ENCODE measurements at places on chromosomes 1 and 21.

DNA sequence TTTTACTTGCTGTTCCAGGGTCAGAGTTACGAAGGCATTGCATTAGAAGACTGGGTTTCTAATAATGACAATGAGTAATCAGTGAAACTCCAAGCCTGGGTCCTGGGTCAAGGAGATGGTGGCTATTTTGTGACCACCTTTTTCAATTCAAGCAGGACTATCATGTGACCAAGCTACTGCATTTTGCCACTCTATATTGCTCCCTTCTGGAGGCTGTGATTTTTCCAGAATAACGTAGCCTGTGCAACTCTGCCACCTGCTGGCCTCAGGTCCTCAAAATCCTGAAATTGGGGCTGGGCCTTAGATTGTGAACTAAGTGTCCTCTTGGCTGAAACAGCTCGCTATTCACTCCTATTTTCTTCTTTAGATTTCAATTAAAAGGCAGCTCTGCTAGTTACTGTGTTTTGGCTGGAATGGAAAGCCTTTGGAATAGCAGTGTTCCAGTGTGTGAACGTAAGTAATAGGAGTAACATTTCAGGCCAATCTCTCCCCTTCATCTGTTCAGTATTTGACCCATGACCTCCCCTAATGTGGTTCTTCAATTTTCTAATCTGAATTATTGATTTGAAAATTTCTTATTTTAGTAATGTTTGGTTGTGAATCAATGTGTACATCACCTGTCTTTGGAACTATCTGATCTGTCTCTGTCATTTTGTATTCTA lies 52.9 kb upstream of the CD46 start:
- DNase-seq: peak; percentile 38

- peak; percentile 66 for DNase-seq
Measured at GRCh38 chr1:67850611-67851075, 17.4 kb upstream of the GNG12 start.

DNA sequence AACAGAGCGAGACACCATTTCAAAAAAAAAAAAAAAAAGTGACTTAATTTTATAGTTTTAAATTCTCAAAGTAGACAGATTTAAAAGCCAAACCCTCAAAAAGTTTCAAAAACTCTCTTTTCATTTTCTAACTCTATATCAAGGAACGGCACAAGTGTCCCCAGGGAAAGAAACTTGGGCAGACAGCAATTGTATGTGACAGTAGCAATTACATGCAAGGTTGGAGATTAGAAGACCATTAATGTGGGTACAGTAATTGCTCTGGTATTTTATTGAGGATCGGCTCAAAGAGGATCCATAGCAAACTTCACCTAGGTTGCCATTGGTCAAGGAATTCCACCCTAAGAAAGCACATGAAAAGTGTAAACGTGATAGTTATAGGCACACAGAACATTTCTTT lies 46.2 kb downstream of the ACBD6 start:
- no peak for DNase-seq

DNA sequence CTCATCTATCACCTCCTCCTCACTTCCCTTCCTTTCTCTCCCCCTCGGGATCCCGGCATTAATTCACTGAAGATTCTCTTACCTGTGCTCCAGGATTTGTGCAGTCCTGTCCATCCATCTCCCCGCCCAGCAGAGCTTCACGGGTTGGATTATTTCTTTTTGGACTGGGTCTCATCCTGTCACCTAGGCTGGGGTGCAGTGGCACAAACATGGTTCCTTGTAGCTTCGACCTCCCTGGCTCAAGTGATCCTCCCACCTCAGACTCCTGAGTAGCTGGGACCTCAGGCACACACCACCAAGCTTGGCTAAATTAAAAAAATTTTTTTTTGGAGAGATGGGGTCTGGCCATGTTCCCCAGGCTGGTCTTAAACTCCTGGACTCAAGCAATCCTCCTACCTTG lies 12.3 kb upstream of the CSF3R start:
- DNase-seq: no peak

- DNase-seq: no peak
Measured at GRCh38 chr1:154960446-154961136, 991 bp downstream of the PYGO2 start.

DNA sequence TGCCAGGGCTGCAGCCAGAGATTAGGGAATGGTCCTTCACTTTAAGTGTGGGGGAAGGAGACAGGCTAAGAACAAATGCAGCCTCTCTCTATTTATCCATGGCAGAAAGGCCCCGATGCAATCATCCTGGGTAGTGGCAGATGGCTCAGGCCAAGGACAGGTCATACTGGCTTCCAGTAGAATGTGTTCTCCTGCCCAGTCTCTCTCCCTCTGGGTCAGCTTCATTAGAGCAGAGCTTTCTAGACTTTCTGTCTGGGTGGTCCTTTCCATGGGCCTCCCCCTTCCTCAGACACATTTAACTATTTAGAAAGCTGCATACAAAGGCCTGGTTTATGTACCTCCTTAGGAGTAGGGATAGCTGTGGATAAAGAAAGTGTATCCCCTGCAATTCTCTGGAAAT lies 4.8 kb upstream of the PTCH2 start:
- DNase-seq: no peak

DNA sequence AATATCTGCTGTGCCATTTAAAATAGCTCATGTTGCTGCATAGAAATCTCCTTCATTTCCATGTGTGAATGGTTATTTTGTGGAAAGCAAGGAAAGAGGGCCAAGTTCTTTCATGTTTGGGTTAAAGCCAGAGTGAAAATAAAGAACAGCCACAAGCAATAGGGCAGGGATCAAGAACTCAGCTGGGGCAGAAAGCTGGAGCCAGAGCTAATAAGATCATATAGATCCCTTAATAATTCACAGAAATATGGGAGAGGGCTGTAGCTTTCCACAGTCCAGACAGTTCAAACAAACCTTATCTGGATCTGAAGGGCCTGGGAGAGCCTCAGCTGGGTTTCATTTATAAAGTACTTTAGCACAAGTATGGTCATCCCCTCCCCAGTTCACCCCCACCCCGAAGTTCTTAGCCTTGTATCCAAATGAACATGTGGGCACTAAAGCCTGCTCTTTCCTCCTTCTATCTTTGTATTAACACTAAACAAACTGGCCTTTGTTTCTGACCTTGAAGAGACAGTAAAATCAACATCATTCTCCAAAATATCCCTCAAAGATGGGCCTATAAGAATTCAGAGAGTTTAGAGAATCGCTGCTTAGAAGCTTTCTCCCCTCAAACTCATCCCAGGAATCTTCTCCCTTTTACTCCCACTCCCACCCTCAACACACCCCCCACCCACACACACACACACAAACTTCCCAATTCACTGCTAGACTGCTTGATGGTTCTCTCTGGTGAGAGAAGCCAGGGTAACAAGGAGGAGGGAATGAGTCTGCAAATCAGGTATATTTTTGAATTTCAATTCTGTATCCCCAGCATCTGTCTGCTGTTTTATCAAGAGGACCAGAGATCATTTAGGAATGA lies 41.7 kb downstream of the UTP25 start:
- peak; percentile 35 for DNase-seq

DNA sequence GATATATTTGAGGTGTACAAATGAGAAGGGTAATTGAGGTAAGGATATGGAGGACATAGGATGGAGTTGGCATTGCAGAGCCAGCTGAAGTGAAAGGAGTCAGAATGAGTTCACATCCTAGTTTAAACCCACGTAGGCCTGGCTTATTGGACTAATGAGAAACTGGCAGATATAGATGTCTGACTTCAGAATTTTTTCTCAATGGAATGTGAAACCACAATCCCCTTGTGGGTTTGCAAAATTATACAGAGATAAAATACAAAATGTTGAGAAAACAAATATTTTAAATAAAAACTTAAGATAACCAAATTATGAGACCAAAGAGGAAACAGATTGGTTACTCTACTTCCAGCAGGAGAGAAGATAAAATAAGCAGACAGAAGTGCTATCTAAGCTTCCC lies 277.4 kb upstream of the LRRC7 start:
- DNase-seq: no peak

GRCh38 chr1:2231532-2232254 lies 3.6 kb downstream of the SKI start:
- peak; percentile 91 for DNase-seq

DNA sequence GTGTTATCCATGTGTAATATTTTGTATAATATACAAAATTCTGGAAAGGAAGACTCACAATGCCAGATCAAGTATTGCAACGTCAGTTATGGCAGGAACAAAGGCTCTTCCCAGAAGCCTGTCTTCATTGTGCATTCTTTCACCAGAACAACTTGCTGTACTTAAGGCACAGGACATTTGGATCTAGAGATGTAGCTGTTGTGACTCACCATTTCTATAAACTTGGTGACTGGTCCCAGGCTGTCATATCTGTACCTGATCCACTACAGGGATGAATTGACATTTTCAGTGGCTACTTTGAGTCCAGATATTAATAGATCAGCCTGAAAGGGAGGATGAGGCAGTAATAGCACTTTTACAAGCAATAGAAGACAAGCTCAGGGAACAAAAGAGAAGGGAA lies 299.8 kb downstream of the DISC1 start:
- DNase-seq: no peak

DNA sequence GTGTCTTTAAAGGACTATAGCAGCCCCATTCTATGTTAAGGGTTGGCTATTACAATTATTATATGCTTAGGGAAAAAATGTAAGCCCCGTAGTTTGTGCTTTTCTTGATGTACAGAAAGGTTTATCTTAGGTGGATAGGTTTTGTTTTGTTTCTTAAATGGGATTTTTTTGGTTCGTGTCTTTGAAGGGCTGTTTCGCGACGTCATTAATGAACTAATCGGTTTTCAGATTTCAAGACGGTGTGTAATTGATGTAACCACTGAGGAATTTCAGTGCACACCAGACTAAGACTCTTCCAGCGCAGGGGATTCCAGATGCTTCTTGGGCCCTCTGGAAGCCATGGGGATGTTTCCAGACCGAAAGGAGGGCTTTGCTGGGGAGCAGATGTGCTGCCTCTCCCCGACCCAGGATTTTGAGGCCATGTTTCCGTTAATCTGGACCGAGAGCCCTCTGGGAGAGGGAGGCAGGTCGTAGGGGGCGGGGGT lies 4.8 kb upstream of the SIM2 start:
- no peak for DNase-seq

All from GM03348 (cell line).